Right renal pelvis (tissue), 4 donors: ENCODE measurements at places on chromosomes 5 and 9.

- DNase-seq = no peak
These were observed 1.1 kb downstream of the ICE1 start for GRCh38 chr5:5423586-5423985.

GRCh38 chr5:98721231-98721928 lies 52.1 kb upstream of the RGMB start:
- DNase-seq = no peak

GRCh38 chr5:143642791-143643190 lies 169.2 kb upstream of the HMHB1 start:
- DNase-seq = no peak

GRCh38 chr5:75856056-75856455 lies 138.8 kb upstream of the POC5 start:
- no peak for DNase-seq

- DNase-seq = no peak
These were observed 478 bp downstream of the RAB14 start for GRCh38 chr9:121201045-121201737.

GRCh38 chr9:107036367-107036766 lies 173.4 kb downstream of the ZNF462 start:
- no peak for DNase-seq

- DNase-seq = no peak
These were observed 83.4 kb upstream of the DMRT1 start for GRCh38 chr9:758146-758545.

DNA sequence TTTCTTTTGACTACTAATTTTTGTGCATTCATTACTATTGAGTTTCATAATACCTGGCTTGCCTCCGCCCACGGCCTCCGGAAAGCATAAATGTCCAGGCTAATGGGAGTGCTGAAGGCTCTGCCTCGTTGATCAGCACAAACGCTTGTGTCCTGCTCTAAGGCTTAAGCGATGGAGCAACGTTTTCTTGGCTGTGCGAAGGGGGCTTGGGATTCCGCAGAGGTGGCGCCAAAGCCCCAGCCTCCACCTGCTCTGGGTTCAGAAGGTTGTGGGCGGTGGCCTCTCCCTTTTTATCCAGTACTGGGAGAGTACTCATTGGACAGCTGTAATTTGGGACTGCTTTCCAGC lies 19.7 kb downstream of the ANXA2R start:
- no peak for DNase-seq

DNA sequence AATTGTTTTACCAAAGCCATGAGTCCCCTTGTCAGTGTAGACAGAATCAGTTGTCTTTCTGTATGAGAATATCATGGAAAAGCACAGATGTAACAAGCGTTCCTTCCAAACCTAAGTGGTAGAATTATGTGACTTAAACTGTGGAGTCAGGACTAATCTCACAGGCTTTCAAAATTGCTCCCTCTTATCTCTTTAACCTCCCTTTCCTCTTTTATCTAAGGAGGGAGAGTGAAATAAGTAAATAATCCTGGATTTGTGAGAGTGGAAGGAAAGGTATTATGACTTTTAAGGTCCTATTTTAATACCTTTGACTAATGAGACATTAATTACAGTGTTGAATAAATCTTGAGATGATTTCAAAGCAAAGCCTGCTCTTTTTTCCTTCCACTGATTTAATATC lies 52.4 kb upstream of the LIFR start:
- DNase-seq = no peak

DNA sequence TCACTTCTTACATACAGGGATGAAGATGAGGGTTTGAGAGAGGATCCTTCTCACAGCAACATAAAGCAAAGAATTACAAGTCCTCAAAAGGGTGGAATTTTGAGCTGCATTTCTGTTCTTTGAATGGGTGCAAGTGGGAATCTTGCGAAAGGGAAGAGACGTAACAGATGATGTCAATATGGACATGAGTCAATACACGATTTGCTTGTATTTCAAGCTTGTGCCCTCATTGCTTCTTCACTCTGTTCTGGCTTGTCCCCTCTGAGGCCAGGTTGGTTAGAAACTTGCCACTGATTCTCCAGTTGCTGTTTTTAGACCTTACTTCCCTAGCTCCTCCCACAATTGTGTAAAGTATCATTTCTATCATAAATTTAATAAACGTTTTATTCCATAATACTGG lies 104.8 kb upstream of the CLINT1 start:
- no peak for DNase-seq

DNA sequence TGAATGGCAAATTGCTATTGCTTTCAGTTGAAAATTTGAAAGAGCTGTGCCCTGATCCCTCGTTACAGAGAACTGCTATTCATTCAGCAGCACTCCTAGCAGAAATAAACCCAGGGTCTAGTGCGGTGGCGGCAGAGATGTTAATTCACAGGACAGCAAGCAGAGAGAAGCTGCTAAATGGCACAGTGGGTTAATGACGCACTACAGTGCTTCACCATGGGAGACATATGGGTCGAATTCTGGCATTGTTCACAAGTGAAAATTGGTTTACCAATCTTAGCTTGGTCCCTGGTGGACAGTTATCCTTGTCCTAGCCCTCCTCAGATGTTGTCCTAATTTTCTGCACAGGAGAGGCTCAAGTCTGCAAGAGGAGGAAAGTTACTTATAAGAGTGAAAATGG lies 807.4 kb downstream of the TLE1 start:
- no peak for DNase-seq

DNA sequence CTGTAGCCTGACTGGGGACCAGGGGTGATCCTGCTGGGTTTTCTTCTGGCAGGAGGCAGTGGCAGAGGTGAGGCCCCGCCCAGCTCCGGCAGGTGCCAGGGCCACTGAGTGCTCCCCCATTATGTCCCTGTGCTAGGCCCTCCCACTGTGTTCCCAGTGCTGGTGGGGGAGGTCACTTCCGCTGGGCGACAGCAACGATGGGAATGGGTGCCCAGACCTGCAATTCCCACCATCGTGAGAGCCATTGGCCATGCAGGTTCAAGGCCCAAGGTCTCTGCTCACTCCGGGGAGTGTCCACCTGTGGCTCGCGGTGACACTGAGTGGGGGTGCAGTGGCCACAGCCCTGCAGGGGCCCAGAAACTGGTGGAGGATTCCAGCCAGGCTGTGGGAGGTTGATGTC lies 98.6 kb downstream of the RXRA start:
- DNase-seq = no peak

- no peak for DNase-seq
These were observed 602 bp downstream of the CCNI2 start for GRCh38 chr5:132747616-132748440.

DNA sequence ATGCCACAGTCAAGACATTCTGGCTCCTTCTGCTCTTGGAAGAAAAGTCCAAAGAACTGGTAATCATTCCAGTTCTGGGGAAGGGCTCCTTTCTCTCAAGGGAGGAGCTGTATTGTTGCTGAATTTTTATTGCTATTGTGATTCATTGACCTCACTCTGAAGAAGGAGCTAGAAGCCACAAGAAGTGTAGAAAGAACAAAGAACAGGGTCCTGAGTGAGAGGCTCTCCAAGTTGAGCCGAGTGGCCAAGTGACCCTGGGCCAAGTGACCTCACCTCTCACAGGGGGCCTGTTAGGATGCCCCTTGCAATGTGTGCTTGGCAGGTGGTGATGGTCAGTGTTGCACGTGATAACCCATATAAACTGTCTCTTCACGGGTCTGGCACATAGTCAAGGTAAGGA lies 173.3 kb downstream of the FGF18 start:
- no peak for DNase-seq

DNA sequence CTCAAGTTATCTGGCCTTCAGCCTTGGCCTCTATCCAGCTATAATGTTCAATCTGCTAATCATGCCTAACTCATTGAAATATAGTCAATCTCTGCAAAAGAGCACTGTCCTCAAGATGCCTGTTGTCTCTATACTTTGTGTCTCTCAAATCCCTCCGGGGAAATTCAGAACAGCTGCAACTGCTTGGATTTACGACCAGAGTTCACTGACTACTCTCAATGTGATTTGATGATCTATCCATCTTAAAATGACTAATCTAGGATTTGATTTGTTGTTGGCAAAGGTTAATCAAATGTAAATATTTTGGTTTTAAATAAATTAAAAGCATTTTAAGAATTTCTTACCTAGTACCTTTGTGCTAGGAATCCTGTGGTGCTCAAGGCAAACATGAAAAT lies 40.9 kb downstream of the SVEP1 start:
- no peak for DNase-seq

DNA sequence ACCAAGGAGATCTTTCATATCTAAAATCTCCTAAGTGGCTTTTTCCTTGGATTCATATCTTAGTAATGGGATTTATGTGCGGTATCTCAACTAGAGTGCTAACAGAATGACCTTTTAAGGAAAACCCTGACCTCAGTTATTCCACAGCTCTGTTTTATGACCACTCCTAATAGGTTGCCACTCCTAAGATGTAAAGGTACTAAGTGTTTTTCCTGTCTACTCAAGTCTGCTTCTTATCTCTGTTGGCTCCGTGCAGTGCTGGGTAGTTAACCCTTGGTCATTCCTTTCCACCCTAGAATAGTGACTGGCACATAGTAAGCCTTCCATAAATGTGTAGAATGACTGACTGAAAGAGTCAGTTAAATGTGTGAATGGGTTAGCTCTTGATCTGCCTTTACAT lies 161.4 kb downstream of the DOCK2 start:
- no peak for DNase-seq

GRCh38 chr9:108775901-108776306 lies 79.9 kb downstream of the ACTL7B start:
- DNase-seq = no peak

- DNase-seq = no peak
These were observed 32.6 kb downstream of the CNTFR start for GRCh38 chr9:34556949-34557348.

- DNase-seq = no peak
These were observed 261.6 kb downstream of the NFIB start for GRCh38 chr9:14052359-14052758.

- no peak for DNase-seq
These were observed 131.2 kb downstream of the HTR4 start for GRCh38 chr5:148523139-148523538.

GRCh38 chr5:11037941-11038340 lies 276.9 kb upstream of the DAP start:
- DNase-seq = no peak

- DNase-seq = no peak
These were observed 42.5 kb downstream of the CYSTM1 start for GRCh38 chr5:140217299-140218026.

GRCh38 chr9:104872656-104873488 lies 55.1 kb downstream of the ABCA1 start:
- no peak for DNase-seq

DNA sequence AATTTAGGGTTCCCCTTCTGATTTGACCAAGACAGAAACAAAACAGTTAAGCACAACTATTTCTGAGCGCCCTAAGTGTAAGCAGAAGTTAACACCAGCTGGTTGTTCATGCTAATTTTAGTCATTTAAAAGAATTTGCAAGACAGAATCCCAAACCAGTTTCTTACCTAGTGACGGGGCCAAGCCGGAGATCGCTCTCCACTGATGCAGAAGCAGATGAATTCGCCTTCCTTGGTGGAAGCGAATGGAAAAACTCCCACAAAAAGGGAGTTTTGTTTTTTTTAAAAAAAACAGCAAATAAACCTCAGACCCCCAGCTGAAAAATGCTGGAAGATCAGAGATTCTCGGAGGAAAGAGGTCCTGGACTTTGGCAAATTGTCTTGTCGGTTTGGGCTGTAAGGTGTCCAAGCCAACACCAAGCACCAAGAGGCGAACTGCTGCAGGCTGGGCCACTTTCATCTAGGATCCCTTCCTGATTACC lies 47.4 kb upstream of the GLDC start:
- DNase-seq = no peak

- no peak for DNase-seq
These were observed 307.6 kb downstream of the CWC27 start for GRCh38 chr5:65076251-65076869.

- peak; percentile 55 for DNase-seq
These were observed 338 bp downstream of the ABHD17B start for GRCh38 chr9:71910650-71911060.

- no peak for DNase-seq
These were observed 51.7 kb downstream of the GPBP1 start for GRCh38 chr5:57225553-57225952.

GRCh38 chr9:75148561-75148960 lies 60.2 kb downstream of the OSTF1 start:
- no peak for DNase-seq

GRCh38 chr5:58670582-58670981 lies 87.7 kb downstream of the RAB3C start:
- DNase-seq = no peak

GRCh38 chr5:134543820-134544614 lies 18.5 kb downstream of the JADE2 start:
- no peak for DNase-seq

DNA sequence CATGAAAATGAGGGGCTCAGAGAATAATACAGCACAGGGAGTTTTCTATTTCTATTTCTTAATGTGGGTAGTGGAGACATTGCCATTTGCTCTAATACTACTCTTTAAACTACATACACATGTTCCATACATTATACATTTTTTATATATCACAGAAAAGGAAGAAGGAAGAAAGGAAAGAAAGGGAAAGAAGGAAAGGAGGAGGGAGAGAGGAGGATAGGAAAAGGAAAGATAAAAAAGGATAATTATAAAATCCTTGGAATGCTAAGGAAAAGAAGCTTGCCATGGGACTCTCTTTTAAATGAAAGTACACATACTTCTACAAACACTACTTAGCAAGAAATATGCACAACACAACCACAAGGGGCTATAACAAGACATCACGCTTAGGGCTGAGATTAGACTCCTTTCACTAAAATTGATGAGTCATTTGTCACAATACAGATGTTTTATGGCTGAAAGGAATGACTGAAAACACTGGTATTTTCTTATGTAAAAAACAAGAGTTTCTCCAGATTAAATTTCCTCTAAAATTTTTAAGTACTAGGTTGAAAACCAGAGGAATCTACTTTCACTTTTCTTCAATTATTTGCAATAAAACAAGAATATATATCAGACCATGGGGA lies 219.8 kb downstream of the ARL15 start:
- DNase-seq = no peak

GRCh38 chr5:135543485-135544304 lies 7.9 kb upstream of the NEUROG1 start:
- no peak for DNase-seq

DNA sequence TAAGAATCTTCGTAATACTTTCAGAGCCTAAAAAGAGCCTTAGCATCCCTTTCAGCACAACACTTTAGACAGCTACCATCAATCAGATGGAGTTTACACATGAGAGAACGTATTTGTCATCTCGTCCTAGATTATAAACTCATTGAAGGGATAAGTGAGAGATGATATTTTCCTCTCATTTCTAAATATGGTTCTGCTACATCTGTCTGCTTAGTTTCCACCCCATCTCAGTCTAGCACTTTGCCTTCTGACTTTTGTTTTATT lies 208.4 kb upstream of the CD180 start:
- DNase-seq = no peak

DNA sequence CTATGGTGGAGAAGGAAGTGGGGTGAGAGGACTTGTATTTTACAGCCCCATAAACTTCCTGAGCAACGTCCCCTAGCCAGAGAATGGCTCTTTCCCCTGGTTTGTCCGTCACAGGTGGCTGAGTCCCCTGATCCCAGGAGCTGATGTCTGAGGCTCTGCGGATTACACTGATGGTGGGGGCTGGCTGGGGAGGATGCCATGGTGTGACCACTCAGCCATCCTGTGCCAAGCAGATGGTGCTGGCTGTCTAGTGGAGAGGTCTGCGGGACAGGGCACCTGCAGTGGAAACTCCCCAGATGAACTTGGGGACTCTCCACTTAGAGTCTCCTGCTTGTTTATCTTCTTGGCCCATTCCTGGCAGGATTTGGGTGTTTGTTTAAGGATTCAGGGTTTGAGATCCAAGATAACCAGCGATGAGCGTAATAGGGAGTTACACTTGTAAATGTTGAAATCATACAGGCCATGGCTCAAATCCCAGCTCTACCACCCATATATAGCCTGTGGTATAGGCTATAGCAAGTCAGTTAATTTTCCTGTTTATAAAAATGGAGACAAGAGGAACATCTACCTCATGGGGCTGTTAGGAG lies 4.7 kb upstream of the PTGS1 start:
- no peak for DNase-seq
